Tongue (tissue), 3 donors: ENCODE measurements at places on chromosomes 11 and 22. TPM values are rescaled to one million over a fixed set of nuclear protein-coding genes. Genes with fewer than 3 reads are reported as not detected.

Gene CNTF
- 1.1 TPM for total RNA-seq

Gene RBMXL2
- total RNA-seq, result not detected

Gene PDGFD
- total RNA-seq, result 9.5 TPM

Gene KCNJ1
- total RNA-seq, result not detected

Gene KRTAP5-5
- not detected for total RNA-seq

Gene POTEH
- total RNA-seq, result not detected

Gene PIWIL4
- 9.0 TPM for total RNA-seq

Gene SCGB1D2
- not detected for total RNA-seq

Gene SCUBE1
- total RNA-seq, result 0.41 TPM
